ENCODE measurements at places on chromosomes 1 and 21.

GRCh38 chr1:69122373-69122772 is 445.3 kb upstream of the LRRC7 start:
- DNase-seq: no peak

DNA sequence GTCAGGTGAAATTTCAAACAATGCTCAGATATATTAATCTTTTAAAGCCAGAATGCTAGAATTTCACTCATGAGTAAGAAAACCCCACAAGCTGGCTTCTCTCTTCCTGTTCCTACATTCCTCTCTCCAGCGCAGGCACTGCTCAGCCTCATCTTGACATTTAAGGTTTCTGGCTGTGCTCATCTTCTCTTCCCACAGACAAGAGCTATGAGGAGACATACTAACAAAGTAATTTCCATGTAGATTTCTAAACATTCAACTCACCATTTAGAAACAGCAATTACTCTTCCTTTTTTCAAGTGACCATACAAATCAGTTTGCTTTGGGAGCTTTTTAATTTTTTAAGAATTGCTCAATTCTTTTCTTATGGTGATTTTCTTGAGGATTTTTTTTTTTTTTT is 7.8 kb upstream of the LRRC8D start:
- peak; percentile 80 for DNase-seq

DNA sequence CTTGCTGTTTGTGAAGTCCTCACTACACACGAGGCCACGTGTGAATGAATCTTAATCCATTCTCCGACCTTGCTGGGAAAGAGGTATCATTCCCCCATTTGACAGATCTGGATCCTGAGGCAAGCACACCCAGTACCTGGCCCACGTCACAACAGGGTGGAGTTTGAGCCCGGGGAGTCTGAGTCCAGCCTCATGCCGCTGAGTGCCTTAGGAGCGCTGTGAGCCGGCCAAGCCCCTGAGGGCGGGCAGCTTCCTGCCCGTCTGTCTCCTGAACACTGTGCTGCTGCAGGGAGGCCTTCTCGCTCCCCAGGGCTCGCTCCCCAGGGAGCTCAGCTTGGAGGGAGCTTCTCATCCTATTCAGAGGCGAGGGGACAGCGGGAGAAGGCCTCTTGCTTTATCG is 29.7 kb downstream of the SLC45A1 start:
- peak; percentile 78 for DNase-seq

DNA sequence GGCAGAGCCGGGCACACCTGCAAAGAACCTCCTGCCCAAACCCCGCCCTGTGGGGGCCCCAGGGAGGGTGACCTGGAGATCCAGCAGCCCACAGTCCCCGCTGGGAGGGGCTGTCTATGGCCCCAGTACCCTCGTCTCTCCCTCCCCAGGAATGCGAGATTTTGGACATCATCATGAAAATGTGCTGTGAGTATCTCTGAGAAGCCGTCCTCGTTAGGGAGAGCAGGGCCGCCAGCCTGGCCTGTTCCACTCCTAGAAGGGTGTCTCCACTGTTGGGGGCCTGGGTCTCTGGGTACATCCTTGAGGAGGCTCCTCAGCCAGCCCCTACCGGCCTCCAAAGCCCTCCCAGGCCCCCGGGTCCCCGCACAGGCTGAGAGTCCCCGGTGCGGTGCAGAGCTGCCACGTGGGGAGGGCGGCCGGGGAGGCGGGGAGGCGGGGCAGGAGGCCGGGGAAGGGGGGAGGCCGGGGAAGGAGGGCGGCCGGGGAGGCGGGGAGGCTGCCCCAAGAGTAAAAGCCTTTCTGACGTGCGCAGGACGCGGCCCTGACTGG is 18.7 kb downstream of the COL6A1 start:
- peak; percentile 46 for DNase-seq

DNA sequence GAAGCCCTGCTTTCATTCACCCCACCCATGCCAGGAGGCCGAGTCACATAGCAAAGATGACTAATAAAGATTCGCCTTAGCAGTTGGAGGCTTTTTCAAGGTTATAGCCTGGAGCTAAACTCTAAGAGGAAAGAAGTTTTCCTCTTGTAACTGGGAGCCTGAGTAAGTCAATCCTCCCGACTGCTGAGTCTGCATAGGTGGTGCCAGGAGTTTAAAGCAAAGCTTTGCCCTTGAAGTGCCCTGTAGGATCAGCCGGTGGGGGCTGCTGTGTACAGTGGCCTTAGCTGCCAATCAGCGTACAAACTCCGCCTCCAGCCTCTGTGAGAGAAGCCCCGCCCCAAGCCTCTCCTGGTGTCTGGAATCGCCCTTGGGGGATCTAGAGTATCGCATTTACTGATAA is 147.5 kb upstream of the SPATA6 start:
- DNase-seq: peak; percentile 93

GRCh38 chr1:159921251-159921650 is 4.1 kb downstream of the TAGLN2 start:
- no peak for DNase-seq

- no peak for DNase-seq
These were observed 75.6 kb downstream of the PIGK start for GRCh38 chr1:77143529-77144121.

GRCh38 chr21:33651965-33652680 is 9.8 kb downstream of the ITSN1 start:
- DNase-seq: no peak

GRCh38 chr1:223748405-223748772 is 36.0 kb downstream of the CAPN2 start:
- peak; percentile 66 for DNase-seq

DNA sequence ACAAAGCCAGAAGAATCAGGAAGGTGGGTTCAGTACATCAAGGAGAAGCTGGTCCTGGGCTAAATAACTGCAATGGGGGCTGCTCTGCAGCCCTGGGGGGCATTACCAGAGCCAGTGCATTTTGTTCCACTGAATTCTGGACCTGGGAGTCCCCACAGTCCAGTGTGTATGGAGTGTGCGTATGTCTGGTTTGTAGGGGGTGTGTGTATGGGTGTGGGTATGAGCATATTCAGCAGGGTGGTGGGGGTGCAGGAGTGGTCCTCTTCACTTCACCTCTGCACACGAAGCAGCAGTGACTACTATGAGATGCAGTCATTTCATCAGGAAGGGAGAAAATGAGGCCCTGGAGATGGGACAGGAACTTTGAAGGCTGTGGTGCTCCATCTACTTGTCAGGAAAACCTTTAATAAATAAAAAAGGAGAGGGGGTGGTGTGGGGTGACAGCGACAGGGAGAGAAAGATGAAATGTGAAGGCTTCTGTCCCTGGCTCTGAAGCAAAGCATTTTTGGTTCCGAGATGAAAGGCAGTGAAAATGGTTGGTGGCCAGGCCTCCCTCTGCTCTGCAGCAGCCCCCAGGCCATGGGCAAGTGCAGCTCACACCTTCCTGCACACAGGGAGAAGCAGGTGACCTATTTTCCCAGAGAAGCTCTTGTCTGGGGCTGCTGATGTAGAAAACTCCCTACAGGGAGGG is 121.5 kb upstream of the CACHD1 start:
- peak; percentile 81 for DNase-seq

DNA sequence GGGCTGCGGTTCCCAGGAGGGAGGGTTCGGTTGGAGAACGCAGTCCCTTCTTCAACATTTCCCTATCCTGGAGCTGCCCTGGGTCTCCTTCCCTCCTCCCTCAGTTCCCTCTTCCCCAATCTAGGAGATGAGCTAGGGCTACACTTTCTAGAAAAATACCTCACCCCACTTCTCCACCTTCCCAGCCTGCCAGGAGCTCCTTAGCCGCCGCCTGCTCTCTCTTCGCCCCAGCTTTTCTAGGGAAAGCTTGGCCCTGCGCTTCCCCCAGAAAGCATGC is 488 bp upstream of the ADAMTS1 start:
- no peak for DNase-seq

- no peak for DNase-seq
These were observed 117.8 kb downstream of the LIPI start for GRCh38 chr21:14092834-14093560.

GRCh38 chr1:17263936-17264335 is 15.0 kb downstream of the PADI3 start:
- no peak for DNase-seq

GRCh38 chr21:35190201-35190701 is 141.1 kb upstream of the RUNX1 start:
- DNase-seq: peak; percentile 84

DNA sequence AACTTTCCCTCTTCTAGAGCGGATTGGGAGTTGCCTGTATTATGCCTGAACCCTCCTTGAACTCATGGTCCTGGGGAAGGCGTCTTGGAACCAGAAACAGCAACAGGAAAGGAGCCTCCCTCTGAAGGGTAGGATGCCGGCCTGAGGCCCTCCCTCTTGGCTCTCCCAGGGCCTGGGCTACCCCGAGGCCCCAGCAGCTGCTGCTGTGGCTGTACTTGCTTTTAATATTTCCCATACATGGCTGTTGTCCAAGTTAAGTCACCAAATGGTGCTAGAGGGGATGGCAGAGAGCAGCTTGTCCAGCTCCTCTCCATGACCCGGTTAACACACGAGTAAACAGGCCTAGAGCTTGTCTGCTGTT is 10.5 kb downstream of the CHRNB2 start:
- no peak for DNase-seq

DNA sequence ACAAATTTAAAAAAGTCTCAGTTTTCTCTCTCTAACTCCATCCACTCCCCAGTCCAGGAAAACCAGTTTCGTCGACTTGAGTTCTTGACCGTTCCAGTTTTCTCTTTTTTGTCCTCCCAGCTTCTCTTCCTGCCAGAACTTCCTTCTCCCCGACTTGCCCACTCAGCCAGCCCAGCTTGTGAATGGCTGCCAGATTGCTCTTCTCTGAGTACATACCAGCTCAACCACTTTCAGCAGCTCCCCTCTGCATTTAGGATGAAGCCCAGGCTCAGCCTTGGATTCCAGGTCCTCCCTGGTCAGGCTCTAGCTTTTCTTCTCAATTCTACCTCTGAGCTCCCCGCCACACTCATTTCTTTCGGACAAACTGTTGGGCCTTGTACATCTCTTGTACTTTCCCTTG is 1.4 kb downstream of the DIO1 start:
- DNase-seq: no peak

- no peak for DNase-seq
These were observed 43.1 kb upstream of the SGIP1 start for GRCh38 chr1:66490816-66491215.

- DNase-seq: peak; percentile 85
These were observed 199.4 kb upstream of the DAB1 start for GRCh38 chr1:57623039-57623790.

- DNase-seq: no peak
These were observed 790 bp downstream of the DNAJC6 start for GRCh38 chr1:65310078-65310587.

- no peak for DNase-seq
These were observed 1239.3 kb downstream of the MRPL39 start for GRCh38 chr21:24367936-24368335.

DNA sequence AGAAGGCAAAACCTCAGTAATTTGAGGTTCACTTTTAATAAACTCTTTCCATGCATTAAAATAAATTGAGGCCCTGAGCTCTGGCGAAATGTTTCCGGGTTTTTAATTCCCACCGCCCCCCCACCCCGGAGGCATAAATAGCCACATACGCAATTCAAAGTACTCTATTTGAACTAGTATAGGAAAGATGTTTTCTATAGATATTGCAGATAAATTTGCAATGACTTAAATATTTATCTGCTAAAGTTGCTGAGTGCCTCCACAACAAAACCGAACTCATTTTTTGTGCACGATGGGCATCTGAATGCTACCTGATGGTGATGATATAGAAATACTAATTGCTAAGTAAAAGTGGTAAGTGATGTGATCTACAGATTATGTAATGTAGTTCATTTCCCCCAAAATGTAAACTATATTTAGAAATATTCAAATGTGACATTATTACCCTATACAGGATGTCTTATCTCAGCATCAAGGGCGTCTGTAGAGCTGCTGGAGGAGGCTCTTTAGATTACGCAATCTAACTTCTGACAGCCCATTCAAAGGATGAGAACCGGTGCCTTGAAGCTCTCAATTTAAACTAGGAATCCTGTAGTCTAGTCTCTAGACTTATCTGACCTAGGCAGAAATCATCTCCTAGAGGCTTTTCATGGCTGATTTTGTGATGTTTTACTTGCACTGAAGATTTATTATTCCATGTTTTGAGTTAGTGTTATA is 8.5 kb downstream of the IRF2BP2 start:
- DNase-seq: no peak

GRCh38 chr1:201582705-201583442 is 43.9 kb downstream of the NAV1 start:
- DNase-seq: peak; percentile 38

DNA sequence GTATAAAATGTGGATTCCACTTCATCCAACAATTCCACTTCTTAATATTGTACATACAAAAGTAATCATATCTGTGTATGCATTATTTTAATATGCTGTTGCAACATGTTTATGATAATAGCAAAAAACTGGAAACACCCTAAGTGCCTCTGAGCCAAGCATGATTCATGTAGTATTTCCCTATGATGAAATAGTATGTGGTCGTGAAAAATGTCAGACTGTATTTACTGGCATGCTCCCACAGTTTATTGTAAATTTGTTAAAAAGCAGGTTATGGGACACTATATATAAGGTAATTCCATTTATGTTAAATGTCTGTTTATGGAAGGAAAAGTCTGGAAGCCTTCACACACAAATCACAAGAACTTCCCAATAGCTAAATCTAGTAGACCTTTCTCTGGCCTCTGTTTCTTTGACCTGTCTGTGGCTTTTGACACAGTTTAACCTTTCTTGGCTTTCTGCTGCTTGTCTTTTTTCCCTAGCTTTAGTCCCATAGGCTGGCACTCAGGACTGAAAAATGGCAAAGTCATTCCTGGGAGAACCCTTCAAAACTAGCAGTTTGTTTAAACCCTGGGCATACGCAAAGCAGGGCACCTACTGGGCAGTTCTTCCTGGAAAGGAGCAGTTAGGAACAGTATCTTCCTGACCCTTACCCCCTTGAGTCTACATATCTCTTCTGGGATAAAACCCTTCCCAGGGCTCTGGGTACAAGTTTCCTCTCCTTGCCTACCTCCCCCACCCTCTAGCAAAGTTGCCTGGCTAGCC is 65.4 kb upstream of the ARTN start:
- peak; percentile 22 for DNase-seq

DNA sequence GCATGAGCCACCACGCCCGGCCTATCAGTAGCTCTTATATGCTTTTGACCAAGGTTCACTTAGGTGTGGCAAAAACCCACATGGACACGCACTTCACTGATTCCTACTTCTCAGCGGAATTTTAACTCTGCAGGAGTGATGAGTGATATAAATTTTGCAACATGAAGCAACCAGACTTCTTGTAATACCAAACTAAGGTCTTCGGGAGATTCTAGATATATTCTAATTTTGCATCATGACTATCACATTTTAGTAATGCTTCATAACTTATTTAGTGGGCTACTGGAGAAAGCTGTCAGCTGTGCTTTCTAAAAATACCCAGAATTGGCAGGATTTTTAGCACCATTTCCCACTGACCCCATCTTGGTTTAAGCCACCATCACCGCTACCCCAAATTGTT is 27.8 kb downstream of the RHCE start:
- DNase-seq: no peak

DNA sequence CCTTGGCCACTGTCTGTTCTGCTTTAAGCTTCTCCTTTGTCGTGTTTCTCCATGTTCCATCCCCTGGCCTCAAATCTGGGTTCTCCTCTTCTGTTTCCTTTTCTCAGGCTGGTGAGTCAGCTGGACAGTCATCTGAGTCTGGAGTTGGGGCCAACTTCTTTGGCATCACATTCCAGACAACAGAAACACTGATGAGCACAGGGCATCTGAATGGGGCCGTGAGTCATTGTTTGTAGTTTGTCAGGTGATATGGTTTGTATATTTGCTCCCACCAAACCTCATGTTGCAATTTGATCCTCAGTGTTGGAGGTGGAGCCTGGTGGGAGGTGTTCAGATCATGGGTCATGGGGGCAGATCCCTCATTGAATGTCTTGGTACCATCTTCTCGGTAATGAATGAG is 14.3 kb upstream of the OLIG2 start:
- DNase-seq: peak; percentile 88
